ENCODE measurements at places on chromosomes 2 and 18.
A peak's percentile ranks its signal among the peaks of the same experiment; 100 is the strongest.

- DNase-seq, result no peak
Observed at GRCh38 chr2:203582468-203582867, 47.4 kb upstream of the RAPH1 start.

DNA sequence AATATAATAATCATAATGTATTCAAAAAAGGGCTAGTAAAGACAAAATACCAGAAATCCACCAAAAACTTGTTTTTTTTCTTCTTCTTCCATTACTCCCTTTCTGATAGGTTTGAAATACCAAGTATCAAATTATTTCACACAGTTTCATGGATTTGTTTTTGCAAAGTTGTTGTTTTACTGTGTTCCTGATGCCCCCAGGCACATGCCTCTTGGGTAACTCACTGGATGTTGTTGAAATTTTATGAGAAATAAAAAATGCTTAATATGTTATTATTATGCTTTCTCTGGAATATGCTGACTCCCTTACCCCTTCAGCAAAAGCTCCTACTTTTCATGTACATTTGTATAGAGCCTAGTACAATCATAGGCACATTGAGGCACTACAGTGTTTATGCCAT lies 419.6 kb downstream of the NRXN1 start:
- no peak for DNase-seq

- no peak for DNase-seq
Observed at GRCh38 chr2:186751790-186752189, 57.9 kb downstream of the FAM171B start.

GRCh38 chr18:43155842-43156241 lies 40.4 kb upstream of the RIT2 start:
- DNase-seq, result no peak

DNA sequence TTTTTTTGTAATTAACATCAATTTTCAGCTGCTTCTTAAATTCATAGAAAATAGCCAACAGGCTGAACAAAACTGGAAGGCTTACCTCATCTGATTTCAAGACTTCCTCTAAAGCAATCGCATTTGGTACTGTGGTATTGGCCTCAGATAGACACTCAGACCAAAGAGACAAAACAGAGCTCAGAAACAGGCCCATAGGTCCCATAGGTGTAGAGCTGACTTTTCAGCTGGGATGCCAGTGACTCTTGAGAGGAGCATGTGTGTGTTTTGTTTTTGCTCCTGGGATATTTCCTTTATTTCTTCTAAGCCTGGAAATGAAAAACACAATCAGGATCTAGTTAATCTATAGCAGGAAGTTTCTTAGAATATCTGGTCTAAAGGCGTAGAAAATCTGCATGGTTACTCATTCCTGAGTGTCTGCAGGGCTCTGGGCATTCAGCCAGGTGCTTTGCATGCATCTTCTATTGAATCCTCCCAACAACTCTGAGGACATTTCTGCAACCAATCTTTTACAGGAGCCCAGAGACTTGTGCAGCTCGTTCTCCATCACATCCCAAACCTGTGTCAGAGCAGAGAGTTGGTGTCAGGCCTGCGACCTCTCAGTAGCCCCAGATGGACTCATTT lies 190.8 kb downstream of the RTP5 start:
- DNase-seq, result no peak

DNA sequence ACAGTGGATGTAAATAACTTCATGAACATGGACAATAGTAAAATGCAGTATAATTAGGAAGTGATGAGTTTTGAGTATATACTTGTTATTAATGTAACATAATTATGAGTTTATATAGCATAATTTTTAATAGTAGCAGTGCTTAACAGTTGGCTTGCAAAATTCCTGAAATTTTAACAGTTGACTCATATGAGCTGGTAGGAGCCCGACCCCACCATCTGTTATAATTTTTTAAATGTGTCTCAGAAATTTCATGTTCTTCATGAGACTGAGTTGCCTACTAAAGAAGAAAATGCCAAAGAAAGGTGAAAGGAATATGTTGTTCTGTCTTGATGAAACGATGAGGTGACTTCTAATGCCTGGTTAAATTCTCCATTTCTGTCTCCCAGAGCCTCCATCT lies 62.6 kb downstream of the ITGB1BP1 start:
- DNase-seq, result no peak

DNA sequence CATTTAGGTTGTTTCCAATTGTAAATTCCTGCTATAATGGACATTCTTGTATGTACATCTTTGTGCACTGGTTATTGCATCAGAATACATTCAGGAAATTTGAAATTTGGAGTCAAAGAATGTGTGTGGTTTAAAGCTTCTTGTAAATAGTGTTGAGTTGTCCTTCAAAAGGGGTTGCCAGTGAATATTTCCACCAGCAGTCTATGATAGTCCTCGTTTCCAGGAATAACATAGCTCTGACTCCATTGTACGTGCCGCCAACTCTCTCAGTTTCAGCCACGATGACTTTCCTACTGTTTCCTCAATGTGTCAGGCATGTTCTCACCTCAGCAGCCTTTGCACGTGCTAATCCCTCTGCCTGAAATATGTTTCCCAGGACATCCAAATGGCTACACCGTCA lies 10.9 kb upstream of the HS6ST1 start:
- DNase-seq, result no peak

DNA sequence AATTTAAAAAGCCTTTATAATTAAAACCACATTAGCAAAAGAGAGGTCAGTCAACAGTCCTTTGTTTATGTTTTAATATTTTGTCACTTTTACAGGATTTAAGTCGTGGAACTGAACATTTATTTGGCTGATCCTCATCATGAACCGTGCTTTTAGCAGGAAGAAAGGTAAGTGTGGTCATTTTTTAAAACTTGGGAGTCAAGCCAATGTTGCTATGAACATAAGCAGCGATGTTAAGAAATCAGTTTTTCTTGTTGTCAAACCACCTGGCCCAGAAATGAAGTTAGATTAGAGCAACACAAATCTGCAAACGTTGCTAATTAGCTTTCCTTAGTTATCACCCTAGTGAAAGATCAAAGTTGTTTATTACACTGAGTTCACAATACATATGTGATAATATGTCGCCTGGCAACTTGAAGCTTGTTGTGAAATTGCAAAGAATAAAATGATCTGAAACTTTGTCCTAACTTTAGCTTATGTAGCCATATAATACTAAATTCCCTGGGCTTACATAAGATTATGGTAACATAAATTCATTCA lies 186.0 kb downstream of the GULP1 start:
- DNase-seq, result no peak

GRCh38 chr18:41524674-41525470 lies 430.2 kb upstream of the PIK3C3 start:
- no peak for DNase-seq

- no peak for DNase-seq
Observed at GRCh38 chr2:233858331-233858730, 4.0 kb upstream of the HJURP start.

- no peak for DNase-seq
Observed at GRCh38 chr2:116545286-116546068, 1269.0 kb upstream of the DDX18 start.

- DNase-seq, result no peak
Observed at GRCh38 chr18:995629-996028, 91.0 kb downstream of the ADCYAP1 start.

DNA sequence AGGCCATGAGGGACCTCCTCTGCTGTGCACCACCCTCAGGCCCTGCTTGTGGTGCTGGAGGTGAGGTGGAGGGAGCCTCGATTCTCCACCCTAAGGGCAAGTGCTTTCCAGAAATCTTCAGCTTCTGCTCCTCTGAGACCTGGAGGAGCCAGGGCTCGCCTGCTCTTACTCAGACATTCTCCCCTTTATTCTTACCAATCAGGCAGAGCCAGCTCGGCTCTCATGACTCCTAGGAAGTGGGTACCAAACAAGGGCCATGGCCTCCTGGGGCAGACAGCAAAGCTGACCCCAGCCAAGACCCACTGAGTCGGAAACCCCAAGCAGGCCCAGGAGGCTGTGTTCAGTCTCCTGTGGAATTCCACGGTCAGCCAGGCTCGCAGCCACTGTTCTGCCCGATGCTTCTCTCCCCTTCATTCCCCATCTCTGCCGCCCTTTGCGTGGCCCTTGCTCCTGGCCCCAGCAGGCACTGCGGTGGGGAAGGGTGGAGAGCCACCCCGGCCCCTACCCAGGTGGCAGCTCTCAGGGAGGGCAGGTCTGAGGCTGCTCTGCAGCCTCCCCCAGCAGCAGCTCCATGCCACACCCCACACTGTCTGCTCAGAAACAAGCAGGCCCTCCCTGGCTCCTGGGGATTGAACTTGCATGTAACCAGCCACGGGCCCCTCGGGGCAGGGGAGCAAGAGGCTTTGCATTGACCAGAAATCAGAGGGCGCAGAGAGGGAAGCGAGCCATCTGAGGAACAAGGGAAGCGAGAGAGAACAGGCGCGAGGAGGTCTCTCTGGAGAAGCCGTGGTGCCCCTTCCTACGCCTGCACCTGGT lies 24.0 kb downstream of the HS1BP3 start:
- DNase-seq, result no peak

DNA sequence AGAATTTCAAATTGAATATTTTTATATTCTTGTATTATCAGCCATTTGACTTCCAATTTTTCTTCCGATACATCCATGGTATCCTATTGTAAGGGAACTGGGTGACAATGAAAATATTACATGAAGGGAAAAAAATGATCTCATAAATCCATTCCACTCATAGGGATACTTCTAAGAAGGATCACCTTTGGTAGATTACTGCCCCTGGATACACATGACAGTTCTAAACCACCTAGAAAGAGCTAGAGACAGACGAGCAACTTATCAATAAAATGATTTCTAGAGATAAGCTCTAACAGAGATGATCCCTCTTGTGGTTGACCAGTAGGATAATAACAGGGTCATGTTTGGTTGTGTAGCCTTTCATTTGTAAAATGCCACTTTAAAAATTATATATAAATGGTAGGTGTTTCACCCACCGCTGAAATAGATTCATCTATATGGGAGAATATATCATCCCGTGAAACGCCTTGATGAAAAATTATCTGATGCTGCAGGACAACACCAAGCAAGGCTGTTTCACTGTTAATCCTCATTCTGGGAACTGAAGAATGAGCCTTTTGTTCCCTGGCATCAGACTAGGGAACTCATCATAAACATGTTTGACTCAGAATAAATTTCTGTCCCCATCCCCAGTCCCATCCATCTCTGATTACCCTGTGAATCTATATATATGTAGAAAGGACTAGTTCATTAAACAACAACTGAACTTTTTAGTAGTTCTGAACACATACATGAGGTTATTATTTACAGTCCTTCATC lies 180.0 kb downstream of the TCF4 start:
- DNase-seq, result no peak

GRCh38 chr2:127106457-127106990 lies 430 bp downstream of the BIN1 start:
- peak; percentile 34 for DNase-seq

DNA sequence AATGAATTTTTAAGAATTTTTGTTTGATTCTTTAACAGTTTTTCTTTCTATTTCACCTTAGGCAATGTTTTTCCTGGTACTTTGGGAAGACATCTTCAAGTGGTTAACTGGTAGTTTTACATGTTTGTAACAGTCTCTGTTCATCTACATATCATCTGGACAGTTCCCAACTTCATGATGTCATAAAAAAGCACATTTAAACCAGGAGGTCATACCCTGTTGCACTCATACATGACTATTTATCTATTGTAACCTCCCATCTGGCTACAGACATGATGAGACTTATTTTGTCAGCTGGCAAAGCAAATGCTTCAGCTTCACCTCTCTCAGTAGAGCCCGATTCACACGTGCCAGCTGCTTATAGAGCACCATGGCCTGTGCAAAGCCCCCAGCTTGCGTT lies 99.8 kb upstream of the YPEL5 start:
- no peak for DNase-seq

DNA sequence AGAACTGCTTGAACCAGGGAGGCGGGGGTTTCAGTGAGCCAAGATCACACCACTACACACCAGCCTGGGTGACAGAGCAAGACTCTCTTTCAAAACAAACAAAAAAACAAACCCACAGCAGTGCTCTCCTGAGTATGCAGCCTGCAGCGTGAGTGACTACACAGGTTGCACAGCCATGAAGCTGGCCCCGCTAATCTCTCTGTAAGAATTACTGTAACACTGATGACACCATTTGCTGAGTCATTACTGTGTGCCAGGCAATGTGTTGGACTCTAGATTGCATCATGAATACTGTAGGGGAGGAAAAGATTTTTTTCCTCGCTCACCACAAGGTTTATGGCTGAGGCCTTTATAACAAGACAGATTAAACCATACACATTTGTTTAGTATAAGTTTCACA lies 118.6 kb upstream of the ATP8B1 start:
- no peak for DNase-seq

- DNase-seq, result no peak
Observed at GRCh38 chr2:72625366-72625765, 200.5 kb downstream of the EXOC6B start.

DNA sequence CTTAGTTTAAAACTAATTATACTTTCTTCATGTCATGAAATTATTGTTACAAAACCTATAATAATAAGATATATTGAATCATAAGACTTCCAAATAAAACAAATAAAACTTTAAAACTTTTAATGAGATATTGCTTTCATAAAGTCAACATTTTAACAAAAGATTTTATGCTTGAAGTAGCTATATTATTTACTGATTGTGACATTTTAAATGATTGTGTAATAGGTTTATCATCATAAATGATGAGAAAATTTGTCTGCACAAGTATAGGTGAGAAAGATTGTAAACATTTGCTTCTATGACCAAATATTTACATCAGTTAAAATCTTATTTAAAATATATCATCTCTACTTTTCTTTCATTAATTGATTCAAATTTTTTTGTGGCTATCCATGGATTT lies 5.1 kb upstream of the GALNT13 start:
- DNase-seq, result no peak

GRCh38 chr2:163347982-163348856 lies 387.6 kb downstream of the FIGN start:
- no peak for DNase-seq

DNA sequence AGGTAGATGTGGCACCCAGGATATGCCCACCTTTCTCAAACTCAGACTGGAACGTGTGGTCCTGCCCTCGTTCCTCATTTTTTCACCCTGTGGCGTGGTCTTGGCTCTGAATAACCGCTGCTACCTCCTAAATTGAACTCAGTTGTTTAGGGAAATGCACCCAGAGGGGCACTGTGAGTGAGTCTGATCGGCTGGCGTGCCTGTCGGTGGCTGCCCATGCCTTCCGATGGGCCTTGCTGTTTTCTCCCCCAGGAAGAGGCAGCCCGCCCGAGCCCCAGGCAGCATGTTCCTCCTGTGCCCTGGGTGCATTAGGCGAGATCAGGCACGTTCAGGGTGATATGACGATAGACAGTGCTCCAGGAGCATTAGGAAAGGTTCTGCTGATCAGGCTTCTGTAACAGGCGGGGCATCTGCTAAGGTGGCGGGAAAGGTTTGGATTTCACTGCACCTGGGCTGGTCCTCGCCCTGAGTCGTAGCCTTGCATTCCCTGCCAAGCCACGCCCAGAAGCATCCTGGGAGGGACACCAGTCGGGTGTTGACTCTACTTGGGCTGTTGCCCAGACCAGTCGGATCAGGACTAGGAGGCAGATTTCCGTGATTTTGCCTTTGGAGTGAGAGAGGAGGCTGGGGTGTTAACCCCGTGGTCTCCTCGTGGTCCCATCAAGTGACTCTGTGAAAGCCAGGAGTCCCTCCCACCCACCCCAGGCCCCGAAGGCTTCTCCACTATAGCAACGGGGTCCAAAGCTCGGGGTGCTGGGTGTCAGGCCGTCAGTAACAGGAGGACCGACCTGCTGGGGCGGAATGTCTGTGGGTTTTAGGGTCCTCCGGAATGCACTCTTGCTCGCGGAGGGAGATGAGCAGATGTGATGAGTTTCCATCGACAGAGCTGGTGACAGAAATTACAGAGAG lies 75.1 kb downstream of the SH3BP4 start:
- no peak for DNase-seq

- DNase-seq, result no peak
Observed at GRCh38 chr2:221463241-221463896, 108.7 kb downstream of the EPHA4 start.

All from germinal center (tissue), 1 donor.